Stimulated activated naive CD4-positive, alpha-beta T cell (primary cell): ENCODE measurements at places on chromosomes 2 and 18.

- no peak for DNase-seq
Observed at GRCh38 chr2:200741468-200742202, 70.1 kb upstream of the BZW1 start.

- DNase-seq, result no peak
Observed at GRCh38 chr2:232318169-232318855, 60.2 kb upstream of the ALPP start.

DNA sequence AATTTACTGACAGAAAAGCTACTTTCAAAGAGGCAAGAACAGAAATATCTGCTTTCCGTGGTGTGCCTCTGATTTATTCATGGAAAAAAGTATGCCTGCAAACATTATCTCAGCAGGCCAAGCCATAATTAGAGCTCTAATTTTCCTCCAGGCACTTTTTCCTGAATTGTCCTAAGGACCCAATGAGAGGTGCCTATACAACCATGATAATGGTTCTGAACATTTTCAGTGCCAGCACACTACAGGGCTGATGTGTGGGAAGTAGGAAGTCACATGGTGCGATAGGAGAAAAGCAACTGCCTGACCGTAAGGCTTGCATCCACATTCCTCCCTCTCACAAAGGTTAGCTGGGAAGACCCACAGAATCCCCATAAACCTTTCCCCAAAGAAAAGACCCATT, 45.9 kb upstream of the EGR4 start:
- no peak for DNase-seq

GRCh38 chr2:189298038-189298437, 118.5 kb upstream of the COL5A2 start:
- no peak for DNase-seq

- no peak for DNase-seq
Observed at GRCh38 chr2:133954636-133955035, 299.2 kb upstream of the MGAT5 start.

- DNase-seq, result no peak
Observed at GRCh38 chr18:78587096-78587495, 392.5 kb upstream of the SALL3 start.
